ENCODE measurements at places on chromosomes 11 and 22.

GRCh38 chr22:37243402-37244113, 511 bp downstream of the RAC2 start:
- peak; percentile 56 for DNase-seq

DNA sequence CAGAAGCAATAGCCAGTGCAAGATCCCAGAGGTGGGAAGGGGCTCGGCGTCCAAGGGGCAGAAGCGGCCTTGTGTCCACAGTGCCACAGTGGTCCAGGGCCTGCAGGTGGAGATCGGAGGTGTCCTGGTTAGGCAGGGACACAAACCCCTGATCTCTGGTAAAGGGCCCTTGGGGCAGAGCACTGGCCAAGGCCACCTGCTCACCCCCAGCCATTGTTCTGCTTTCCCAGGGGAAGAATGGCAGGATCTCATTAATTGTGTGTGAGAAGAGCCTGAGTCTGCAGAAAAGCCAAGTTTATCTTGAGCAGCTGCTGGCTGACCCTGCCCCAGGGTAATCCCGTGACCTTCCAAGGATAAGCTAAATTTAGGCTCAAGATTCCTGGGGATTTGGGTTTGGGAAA, 3.1 kb upstream of the CLDN5 start:
- no peak for DNase-seq

DNA sequence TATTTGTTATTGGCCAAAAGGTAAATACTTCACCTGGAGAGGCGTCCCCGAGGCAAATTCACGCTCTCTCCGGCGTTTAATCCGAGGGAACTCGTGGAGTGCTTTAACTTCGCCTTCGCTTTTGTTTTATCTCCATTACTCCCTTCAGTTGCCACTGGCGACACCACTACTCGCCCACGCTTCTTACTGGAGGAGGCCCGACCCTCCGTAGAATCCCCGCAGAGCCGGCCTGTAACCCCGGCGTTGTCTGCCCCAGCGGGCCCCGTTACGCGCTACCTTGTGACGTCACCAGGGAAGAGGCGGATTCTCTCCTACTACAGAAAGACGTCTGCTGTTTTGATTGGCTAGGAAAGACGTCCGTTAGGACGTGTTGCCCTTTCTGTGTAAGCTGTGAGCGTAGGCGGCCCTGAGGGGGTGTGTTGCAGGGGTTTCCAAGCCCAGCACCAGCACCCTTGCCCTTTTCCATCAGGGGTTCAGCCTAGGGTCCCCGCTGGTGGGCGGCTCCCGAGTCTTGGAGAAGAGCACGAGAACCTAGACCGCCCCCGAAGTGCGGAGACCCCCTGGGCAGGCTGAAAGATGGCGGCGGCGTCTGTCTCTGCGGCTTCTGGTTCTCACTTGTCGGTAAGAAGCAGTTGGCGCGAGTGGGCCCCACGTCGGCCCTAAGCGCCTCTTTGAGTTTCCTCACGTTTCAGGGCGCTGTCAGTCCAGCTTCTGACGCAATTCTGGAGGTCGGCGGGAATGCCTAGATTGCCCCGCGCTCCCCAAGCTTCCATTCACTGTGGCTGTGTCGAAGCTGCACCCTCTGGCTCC, at the start of gene CEP57:
Gene CEP57, plus strand, starts transcription at position 376 of the 810 bp plus-strand sequence. Its CDS starts 201 bp downstream, at position 577.
- DNase-seq: peak; percentile 97

- DNase-seq: peak; percentile 83
These were observed 19.6 kb downstream of the MACROD1 start for GRCh38 chr11:64146036-64146955.

DNA sequence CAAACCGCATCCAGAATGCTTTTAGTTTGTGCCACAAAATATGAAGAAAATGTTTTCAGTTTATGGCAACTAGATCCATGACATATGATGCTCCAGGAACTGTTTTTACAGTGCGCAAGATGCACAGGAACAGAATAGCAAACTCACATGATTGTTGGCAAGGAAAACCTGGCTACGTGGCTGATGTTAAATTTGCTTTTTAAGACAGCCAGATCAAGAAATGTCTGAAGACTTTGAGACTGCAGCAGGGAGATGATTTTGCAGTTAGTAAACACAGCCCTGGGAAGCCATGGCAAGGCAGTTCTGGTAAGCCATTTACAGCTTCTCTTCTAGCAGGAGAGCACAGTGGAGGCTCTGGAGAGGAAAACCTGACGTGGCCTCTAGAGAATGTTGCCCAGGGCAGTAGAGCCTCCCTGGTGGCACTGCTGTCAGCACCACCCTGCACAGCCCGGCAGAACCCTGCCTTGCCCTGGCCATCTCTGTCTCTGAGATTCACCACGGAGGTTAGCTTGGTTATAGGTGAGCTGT, 69.8 kb upstream of the TNRC6B start:
- peak; percentile 59 for DNase-seq

DNA sequence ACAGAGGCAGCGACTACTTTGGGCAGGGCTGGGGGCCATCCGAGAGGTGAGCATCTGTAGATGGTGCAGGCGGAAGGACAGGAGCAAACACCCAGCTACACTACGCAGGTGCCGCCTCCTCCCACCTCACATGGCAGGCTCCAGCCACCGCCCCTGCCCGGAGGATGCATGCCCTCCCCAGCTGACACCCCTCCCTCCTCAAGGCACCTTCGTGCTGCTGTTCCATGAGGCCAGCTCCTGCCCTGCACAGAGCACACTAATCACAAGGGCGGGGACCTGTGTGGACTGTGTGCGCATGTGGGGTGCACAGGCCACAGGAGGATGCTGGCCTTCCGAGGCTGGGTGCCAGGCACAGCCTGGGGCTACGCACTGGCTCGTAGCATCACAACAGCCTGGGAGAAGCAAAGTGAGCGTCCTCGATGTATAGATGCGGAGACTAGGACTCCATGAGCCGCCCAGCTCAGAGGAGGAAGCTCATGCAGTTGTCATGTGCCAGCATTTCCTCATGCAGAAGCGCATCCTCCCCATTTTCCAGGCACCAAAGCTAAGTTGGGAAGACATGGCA, 32.8 kb upstream of the HMOX1 start:
- DNase-seq: no peak

DNA sequence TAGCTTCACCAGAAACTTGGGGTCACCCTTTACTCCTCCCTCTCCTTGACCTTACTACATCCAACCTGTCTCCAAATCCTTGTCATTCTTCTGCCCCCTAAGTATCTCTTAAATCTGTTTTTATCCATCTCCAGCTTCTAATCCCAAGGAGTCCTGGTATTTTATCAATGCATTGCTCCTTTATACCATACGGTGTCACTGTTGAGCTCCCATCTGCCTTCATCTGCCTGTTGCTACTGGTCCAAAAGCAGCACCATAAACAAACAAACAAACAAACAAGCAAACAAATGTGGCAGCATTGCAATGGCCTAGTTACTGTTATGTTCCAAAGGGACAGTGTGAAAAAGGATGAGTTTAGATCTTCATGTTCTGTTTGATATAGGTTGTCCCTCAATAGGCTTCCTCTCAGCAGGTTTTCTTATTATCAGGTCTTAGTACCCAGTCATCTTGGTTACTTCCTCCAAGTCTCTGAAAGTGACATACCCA, 34.2 kb downstream of the DNHD1 start:
- peak; percentile 41 for DNase-seq

DNA sequence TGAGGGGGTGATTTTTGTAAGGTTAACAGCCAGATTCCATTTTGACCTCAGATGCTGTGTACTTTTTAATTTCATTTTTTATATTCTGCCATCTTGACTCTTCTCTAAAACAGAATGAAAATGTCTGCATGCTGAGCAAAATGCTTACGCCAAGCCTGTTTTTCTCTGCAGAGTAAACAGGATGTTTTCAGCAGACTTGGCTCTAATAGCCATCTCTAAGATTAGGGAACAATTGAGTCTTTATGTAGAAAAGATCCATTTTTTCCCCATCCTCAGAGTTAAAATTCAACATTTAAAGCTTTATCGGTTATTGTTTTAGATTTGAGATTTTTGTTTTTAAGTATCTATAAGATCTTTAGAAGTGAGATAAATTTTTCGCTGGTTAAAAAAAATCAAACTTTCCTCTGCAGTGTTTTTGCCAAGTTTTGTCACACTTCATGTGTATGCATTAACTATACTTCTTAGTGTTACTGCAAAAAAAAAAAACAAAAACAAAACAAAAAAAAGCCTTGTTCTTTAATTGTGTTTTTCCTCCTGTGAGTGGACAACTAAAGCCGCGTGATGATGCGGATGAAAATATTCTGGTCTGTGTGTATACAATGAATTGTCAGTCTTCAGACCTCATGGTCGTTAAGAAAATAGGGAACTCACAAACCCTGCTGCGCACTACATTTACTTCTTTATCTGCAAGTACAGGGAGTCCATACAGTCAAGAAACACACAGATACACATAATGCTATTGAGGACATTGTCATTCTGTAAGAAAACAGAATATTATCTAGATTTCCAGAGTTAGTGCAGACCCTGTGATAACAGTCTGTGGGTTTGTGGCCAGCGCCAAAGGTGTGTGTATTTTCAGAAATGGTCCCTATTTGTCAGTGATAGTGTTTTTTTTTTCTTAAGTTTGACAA, 17.5 kb upstream of the ADSL start:
- no peak for DNase-seq

DNA sequence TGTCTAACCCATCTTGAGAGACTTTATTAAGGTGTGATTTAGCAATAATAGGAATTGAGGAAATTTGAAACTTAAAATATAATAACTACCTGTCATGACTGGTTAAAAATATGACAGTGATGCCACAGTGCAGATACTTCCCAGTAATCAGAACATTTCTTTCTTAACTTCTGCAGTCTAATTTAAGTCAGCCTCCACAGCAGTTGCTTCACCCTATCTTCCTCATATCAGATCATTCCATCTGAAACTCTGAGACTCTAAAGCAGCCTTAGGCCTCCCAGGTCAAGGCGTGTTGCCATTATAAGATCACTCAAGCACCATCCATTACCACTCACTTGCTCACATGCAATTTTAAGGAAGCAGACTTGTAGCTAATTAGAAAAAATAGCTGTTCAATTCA, 302.2 kb downstream of the AASDHPPT start:
- DNase-seq: no peak

GRCh38 chr11:12744826-12745502, 70.7 kb downstream of the TEAD1 start:
- no peak for DNase-seq

GRCh38 chr22:37223965-37224551, 11.8 kb upstream of the SSTR3 start:
- DNase-seq: no peak

DNA sequence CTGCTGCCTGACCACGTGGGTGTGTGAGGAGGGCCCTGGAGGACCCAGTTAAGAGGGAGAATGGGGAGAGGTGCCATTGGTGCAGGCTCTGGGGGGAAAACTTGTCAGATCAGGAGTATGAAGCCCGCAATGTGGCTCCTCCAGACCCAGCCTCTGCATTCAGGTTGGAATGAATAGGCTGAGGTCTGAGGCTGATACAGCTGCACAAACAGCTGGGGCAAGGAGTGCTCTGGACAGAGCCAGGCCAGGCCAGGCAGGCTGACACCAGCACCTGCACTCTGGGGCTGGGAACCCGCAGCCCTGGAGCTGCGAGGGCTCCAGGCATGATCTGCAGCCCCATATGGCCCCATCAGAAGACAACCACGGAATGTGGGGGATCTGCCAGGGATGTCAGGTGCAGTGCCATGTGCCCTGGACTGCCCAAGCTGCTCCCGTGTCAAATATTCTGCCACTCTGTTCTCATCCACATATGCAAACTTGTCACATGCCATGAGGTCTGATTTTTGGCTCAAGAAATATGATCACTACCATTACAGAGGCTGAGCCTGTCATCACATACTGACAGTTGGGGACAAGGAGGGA, 27.2 kb upstream of the KCNJ11 start:
- no peak for DNase-seq

Data from activated CD8-positive, alpha-beta T cell treated with anti-CD3 and anti-CD28 coated beads, Interleukin-2, amount 10 ng/mL, durations not matched to agents 7 days and 5 days (primary cell).